ENCODE measurements at places on chromosomes 5 and 9.

DNA sequence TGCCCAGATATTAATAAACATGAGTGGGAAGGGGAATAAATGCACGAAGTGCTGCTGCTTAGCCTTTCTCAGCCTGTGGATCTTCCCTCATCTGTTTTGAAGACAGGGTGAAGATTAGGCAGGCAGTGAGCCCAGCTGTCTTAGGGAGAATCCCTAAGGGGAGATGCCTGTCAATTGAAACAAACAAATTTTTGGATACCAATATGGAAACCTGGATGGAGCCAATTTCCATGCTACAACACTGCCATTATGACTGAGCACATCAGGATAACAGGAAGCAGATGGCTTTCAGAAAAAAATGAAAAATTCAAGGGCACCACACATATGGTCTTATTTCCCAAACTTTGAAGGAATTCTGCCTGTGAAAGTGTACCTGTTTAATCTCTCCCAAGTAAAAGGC lies 80.3 kb downstream of the HMHB1 start:
- DNase-seq, result no peak

DNA sequence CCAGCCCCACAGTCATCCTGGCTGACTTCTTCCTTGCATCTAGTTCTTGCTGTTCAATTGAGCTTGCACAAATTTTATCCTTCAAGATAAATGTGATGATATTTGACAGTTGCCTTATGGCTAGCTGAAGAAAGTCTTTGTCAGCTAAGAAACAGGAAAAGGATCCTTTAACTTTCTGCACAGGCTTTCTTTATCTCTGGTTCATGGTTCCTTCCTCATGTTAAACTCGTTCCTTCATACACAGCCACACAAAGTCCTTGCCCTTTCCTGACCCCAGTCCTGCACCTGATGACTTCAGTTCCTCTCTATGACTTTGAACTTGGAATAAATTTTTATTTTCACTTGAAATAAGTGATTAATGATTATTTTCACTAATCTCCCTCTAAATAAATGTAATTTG lies 132.5 kb upstream of the PRSS3 start:
- no peak for DNase-seq

GRCh38 chr5:86917117-86917579 lies 299.4 kb downstream of the COX7C start:
- DNase-seq, result no peak

DNA sequence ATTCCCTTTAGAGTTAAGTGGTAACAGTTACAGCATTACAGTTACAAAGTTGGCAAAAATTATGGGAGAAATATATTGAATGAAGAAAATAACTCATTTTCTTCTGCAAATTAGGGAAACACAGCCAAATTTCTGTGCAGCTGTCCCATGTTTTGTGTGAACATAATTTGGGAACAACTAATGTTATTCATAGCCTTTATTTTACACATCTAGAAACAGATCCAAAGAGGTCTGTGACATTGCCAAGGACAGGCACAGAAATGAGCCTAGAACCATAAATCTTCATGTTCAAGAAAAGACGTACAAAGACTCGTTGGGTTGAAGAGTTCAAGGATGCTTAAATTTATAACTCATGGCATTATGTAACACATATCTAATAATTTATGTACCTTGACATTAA lies 114.1 kb upstream of the TXNDC8 start:
- DNase-seq, result no peak

GRCh38 chr9:91783876-91784672 lies 166.0 kb downstream of the ROR2 start:
- DNase-seq, result no peak

GRCh38 chr5:68440651-68441050 lies 225.1 kb downstream of the PIK3R1 start:
- no peak for DNase-seq

DNA sequence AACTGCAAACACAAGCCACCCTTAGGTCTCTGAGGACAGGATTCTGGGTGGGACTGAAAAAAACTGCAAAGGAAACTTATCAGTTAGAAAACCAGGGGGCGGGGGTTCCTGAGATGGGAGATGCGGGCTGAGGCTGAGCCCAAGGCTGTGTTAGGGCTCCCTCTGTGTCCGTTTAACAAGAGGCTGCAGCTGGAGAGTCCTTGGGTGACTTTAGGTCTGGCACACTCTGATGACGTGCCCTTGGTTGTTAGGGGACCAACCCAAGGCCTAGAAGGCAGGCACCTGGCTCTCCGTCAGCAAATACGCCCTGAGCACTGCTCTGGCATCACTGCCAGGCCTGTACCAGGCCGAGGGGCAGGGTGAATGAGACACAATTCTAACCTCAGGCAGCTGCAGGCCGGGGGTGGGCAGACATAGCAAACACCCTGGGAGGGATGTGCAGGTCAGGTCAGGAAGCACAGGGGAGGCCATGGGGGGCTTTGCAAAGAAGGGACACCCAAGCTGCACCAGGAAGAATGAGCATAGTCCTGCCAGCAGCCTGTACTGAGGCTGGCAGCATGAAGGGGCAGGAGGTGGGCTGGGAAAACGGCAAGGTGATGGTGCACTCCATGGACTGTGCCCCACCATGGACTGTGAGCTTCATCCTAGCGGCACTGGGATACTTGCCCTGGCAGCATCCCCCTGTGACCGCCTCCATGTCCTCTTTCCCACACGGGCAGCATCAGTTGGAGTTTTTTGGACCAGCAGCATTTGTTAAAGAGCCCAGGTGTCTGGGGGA lies 137.9 kb downstream of the GABBR2 start:
- DNase-seq, result no peak

- DNase-seq, result no peak
Observed at GRCh38 chr5:169637549-169638121, 560 bp downstream of the DOCK2 start.

DNA sequence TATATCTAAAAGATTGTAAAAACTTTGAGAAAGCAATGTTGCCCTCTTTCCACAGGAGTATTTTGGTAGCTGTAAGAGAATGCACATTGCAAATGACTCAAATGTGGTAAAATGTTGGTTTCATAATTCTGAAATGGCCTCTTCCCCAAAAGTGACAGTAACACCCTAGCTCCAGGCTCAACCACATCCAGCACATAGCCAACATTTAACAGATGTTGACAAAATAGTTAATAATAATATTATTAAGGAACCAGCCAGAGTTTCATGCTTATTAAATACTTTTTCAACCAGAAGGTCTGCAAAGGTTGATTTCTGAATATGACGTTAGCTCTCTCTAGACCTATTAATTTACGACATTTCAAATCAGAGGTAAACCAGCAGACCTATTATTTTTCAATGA lies 1.3 kb downstream of the ANXA1 start:
- no peak for DNase-seq

- no peak for DNase-seq
Observed at GRCh38 chr5:34652914-34653313, 3.2 kb upstream of the RAI14 start.

DNA sequence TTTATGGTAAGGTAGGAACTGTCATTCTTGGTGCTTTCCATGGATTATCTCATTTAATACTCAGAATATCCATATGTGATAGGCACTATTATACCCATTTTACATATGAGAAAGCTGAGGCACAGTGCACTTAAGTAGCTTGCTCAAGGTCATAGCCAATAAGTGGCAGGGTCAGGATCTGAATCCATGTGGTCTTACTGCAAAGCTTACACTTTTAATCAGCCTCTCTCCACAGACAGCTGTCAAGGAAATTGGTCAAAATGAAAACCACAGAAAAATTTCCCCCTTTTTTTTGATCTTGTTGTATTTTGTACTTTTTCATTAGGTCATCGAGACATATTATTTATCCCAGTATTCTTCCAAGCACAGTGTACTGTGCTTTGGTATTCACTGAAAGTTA lies 78.5 kb downstream of the ERCC6L2 start:
- no peak for DNase-seq

- DNase-seq, result no peak
Observed at GRCh38 chr5:178667101-178667500, 40.3 kb upstream of the CLK4 start.

- no peak for DNase-seq
Observed at GRCh38 chr5:80738466-80738865, 83.7 kb upstream of the DHFR start.

DNA sequence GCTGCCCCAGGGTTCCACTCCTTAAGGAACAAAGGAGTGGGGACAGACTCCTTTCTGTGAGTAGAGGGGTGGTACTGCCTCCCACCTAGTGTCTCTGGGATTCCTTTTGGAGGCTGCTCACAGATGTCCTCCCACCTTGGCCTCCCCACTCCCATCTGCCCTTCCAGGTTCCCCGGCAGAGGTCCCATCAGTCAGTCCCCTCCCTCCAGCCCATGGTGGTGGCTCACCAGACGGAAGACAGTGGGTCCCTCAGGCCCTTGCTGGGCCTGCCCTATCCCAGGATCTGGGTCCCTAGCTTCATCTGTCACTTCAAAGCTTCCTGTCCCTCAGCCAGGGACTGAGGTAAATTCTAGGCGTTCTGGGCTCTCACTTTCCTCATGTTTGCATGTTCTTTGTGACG lies 35.6 kb upstream of the NEK6 start:
- no peak for DNase-seq

GRCh38 chr9:120484162-120484561 lies 95.8 kb downstream of the CDK5RAP2 start:
- no peak for DNase-seq

- DNase-seq, result no peak
Observed at GRCh38 chr9:121870271-121870670, 218.8 kb downstream of the DAB2IP start.

DNA sequence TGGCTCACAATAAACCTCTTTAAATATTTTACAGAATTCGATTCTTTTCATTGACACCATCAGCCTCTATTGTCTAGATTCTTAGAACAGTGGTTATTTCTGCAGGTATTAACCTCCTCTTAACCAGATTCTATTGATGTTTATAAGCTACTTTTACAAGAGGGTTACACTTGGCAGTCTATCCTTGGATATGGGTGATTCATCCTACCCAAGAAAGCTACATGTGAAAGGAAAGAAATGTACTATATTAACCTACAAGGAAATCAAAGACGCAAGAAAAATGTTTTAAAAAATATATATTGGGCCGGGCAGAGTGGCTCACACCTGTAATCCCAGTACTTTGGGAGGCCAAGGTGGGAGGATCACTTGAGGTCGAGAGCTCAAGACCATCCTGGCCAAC lies 16.7 kb downstream of the SLC25A25 start:
- no peak for DNase-seq

DNA sequence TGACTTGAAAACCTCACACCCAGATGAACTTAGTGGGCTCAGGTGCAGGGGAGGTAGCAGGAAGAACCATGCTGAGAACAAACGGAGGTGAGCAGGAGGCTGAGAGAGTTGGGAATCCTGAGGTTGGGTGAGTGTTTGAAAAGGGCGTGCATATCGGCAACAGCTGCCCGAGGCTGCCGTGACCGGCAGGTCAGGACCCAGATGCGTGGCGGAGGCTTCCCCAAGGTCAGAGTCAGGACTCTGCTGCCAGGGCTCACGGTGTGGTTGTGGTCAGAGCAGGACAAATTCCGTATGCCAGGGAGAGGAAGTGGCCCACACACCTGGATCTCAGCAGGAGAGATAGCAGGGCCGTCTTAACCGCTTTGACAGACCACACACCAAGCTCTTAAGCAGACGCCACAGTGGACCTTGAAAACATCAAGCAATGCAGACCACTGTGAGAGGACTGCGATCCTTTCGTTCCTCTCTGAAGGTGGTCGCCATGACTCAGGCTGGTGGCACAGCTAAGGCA lies 43.1 kb downstream of the ADAMTS16 start:
- no peak for DNase-seq

DNA sequence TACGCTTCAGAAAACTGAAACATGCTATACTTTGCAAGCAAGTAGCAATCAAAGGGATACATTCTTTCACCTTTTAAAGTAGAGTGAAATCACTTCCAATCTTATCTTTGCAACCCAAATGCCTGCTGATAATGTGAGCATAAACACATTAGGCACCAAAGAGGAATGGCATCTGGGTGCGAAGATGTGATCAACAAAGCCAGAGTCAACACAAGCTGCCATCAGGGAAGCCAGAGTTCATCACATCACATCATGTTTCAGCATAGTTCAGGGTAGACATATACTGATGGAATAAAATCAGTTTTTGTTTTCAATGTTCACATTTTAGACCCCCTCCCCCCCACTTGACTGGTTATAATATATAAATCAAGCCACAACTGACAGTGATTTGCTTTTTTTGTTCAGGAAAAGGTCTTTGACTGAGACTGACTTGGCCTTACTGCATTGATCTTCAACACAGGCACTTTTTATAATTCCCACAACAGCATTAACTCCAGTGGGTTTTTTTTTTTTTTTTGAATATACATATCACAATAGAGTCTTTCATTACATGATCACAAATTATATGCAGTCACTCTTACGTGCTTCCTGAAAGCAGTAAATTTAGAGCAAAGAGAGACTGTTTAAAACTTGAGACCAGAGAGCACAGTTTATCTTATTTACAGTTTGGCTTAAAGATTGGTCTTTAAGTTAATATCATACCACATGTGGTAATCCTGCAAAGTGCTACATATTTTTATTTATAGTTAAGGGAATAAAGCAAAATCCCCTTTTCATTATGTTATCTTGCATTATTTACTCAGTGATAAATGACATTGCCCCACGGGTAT lies 20.3 kb downstream of the AOPEP start:
- DNase-seq, result no peak

All from NCI-H774 (cell line).